ENCODE measurements at places on chromosomes 3 and 15.

- DNase-seq = no peak
Measured at GRCh38 chr3:3753416-3753815, 45.8 kb upstream of the LRRN1 start.

DNA sequence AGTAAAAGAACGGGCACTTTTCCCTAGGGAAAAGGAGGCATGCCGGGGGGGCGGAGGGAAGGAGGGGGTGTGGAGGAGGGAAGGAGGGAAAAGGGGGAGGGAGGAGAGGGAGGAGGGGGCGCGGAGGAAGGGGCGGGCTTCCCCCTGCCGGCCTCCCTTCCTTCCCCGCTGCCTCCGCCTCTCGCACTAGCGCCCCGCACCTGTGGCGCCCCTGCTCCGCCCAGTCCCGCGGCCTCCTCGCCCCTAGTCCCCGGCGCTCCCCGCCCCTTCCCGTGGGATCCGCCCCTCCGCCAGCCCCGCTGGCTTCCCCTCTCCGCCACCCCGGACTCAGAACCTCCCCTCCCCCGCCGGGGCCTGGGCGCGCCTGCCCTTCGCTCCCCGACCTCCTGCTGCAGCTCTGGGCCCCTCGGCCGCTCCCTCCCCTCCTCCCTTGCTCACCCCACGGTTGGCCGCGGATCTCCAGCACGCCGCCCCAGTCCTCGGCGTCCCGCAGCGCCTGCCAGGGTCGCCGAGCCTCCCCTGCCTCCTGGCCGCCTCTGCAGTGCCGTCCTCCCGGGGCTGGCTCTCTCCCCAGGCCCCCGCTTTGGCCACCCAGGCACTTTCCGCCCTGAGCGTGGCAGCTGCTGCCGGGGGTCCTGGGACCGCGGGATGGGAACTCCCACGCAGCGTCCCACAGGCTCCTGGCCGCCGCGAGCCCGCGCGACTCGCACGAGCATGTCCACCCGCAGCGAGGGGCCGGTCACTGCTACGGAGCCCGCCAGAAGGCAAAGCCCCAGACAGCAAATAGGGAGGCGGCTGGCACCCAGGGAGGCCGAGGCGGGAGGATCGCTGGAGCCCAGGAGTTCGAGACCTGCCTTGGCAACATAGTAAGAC is 147.4 kb downstream of the TJP1 start:
- DNase-seq = peak; percentile 65

DNA sequence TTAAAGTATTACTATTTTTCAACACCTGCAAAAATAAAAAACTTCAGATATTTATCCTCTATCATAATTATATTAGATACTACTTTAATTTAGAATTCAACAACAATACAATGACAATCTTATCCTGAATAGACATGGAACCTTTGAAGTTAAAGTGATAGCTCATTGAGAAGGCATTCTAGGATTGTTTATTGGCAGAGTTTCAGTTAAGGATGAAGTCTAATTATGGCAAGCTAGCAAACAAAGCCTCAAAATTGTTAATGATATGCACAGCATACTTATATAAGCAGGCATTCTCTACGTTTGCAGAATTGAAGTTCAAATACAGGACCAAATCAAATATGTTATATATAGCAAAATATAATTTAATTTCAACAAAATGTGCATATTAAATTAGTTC is 91.2 kb upstream of the ABI3BP start:
- DNase-seq = peak; percentile 15

- DNase-seq = no peak
Measured at GRCh38 chr3:13283877-13284264, 136.3 kb downstream of the NUP210 start.

DNA sequence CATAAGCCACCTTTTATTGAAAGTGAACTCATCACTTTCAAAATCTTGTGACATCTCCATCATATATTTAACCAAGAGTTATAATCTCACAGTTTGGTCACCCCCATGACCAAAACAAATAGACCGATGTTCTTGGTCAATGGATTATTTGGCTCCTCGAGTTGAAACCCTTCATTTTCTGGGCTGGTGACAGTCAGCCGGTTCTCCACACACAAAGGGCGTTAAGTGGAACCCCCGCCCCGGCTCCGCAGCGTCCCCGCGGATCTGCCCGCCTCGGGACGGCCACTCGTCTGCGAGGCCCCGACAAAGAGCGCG is 772 bp downstream of the TSPAN3 start:
- DNase-seq = no peak

DNA sequence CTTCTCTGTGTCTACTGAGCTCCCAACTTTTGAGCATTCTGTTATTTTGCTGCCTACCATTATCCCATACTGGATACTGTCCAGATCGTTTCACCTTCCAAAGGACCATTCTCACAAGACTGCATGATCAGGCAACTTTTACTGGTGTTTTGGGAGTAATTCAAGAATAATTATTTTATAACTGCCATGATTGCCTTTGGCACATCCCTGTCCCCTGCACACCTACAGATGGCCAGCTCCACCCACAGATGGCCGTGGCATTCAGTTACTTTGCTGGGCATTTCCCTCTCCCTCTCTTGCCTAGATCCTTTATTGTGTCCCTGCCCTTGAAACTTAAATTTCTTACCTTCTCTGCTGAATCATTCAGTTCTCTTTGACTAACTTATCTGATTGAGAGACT is 263.9 kb downstream of the DIPK2A start:
- DNase-seq = no peak

DNA sequence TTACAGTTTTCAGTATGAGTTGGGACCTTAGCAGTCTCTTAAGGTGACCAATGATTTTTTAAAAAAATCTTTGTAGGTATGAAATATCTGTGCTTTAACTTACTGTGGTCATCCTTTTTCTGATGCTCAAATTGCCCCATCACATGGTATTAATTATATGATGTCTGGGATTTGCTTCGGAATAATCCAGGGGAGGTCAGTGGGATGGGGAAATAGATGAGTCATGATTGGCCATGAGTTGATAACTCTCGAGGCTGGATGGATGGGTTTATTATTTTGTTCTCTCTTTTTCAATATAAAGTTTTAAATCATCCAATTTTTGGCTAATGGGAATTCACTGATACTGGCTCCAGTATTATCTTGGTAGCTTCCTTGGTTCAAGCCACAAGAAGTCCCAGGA is 370.3 kb upstream of the TPM1 start:
- peak; percentile 60 for DNase-seq

Data from amniotic epithelial cell (primary cell).